ENCODE measurements at places on chromosomes 16 and 17. TPM values are rescaled to one million over a fixed set of nuclear protein-coding genes. Genes with fewer than 3 reads are reported as not detected.
A peak's percentile ranks its signal among the peaks of the same experiment; 100 is the strongest.

DNA sequence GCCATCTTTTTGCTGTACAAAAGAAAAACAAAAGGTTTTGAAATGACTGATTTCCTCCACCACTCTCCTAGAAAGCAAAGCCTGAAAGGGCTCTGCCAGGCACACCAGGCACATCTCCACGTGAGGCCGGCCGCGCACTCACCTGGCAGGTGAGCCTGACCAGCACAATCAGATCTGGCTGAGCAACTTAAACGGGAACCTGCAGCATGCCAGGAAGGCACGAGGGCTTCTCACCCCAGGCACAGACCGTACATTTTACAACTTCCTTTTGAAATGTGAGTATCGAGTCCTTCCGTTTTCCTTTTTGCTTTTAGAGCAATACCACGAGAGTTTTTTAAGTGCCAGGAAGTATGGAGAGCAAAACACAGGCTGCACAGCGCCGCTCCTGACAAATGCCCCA is 22.5 kb downstream of the SLC38A10 start:
- no peak for DNase-seq

DNA sequence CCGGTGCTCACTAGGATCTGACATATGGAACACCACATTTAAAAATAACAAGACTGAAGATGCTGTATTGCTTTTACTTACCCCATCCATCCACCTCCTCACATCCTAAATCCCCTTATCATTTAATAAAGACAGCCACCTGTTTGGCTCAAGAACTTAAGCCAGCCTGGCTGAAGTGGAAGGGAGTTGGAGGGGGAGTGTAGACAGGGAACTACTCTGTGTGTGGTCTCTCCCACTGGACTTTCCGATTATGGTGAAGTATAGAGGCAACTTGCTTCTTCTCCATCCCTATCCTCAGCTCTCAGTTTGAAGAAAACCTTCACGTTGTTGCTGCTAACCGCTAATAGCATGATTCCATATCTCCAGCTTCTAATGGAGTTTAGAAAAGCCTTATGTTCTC is 313.4 kb downstream of the CDH11 start:
- no peak for DNase-seq

- no peak for DNase-seq
Observed at GRCh38 chr16:67989322-67990017, 9.2 kb upstream of the DPEP3 start.

- no peak for DNase-seq
Observed at GRCh38 chr17:74466111-74466827, at the start of gene CD300A. Gene CD300A, plus strand, starts transcription at chr17:74466634. Its CDS starts 70 bp downstream, at chr17:74466704.

DNA sequence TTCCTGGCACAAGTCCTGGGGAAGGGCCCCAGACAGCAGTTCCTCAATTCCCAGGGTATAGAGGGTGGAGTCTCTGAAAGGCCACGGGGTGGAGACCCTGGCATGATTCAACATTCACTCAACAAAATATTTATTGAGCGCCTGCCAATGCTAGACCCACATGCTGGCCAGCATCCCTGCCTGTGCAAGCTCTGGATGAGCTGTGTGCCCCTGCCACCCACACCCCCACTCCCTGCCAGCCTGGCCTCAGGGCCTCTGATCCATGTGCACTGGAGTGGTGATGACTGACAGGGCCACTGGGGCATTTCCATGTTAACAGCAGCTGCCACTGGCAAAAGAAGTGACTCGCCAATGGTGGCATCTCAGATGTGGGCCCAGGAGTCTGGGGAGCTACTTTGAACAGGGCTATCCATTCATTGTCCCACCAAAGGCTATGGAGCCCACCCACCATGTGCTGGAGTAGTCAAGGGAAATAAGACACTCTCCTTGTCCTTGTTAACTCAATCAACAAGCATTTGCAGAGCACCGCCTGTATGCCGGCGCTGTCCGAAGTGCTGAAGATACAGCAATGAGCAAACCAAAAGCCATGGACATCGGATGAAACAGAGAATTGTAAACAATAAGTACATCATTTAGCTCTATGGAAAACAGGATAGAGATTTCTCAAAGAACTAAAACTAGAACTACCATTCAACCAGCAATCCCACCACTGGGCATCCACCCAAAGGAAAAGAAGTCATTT is 3.0 kb upstream of the PRSS22 start:
- DNase-seq: no peak

- DNase-seq: no peak
Observed at GRCh38 chr17:55705847-55706246, 16.8 kb downstream of the TMEM100 start.

- no peak for DNase-seq
Observed at GRCh38 chr16:75948886-75949285, 222.6 kb upstream of the CPHXL start.

GRCh38 chr16:11639008-11639562 is 29.2 kb upstream of the SNN start:
- no peak for DNase-seq

- no peak for DNase-seq
Observed at GRCh38 chr16:14502932-14503741, 126.9 kb downstream of the PARN start.

DNA sequence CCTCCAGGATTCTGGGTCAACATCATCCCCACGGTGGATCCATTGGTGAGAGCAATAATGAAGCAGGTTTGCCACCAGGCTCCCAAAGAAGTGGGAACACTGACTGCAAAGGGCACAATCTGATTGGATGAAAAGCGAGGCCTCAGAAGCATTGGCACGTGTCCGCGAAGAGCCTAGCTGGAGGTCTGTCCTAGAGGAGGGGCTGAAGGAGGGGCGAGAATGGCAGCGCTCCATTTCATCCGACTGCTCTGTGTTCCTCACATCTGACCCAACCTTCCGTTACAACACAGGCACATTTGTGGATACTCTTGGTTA is 79.9 kb downstream of the MRC2 start:
- no peak for DNase-seq

GRCh38 chr16:9061358-9061813 is 30.1 kb upstream of the HAPSTR1 start:
- no peak for DNase-seq

DNA sequence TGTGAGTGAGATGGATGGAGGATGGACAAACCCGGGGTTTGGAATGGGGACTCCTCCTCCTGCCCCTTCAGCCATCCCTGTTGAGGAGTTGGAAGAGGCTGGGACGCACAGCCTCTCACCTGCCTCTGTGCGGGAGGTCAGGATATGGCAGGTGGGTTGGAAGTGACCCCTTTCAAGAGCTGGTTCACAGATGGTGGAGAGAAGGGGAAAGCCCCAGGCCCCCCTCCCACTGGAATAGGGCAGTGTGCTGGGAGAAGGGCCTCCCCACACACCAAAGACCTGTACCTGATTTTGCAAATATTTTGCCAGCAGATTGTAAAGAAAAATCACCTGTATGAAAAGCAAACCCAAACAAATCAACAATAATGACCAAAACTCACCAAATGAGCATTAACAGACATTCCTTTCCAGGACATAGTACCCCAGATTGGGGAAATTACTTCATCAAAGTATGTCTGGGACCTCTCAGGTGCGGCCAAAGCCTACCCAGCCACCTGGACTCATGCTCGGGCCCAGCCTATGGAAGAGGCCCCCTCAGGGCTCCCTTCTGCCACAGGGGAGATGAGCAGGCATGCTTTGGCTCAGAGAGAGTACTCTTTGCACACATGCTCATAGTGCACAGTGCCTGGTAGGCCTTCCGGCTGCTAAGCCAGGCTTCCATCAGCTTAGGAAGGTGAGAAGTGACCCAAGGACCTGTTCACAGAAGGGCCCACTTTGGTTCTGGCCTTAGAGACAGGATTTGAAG is 7.8 kb downstream of the SLC47A2 start:
- peak; percentile 38 for DNase-seq

- DNase-seq: no peak
Observed at GRCh38 chr16:56515665-56516064, 4.2 kb downstream of the BBS2 start.

- no peak for DNase-seq
Observed at GRCh38 chr17:63932721-63933120, 590 bp upstream of the CD79B start.

- no peak for DNase-seq
Observed at GRCh38 chr17:41762841-41763240, 23.7 kb downstream of the JUP start.

DNA sequence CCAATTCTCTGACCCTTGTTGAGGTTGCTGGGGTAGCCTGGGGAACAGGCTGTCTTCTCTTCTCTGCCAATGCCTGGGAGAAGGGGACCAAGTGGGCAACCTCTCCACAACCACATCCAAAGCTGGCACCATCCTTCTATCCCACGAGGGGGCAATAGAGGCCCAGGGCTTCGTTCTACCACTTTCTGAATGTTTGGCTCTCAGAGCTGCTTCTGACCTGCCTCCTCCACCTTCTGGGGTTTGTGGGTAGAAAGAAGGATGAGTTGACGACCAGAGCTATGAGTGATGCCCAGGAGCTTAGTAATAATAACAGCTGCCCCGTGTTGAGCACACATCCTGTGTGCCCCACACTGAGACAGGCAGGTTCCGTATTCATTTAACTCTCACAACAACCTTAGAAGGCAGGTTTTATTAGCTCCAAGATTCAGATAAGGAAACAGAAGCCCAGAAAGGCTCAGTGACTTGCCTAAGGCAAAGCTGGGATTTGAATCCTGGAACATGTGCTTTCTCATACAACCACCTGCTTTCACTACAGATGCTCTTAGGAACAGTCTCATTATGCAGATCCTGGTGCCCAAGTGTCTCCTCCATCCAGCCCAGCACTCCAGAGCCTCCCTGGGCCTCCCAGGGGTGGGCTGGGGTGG is 11.1 kb downstream of the TSPOAP1 start:
- DNase-seq: peak; percentile 62

DNA sequence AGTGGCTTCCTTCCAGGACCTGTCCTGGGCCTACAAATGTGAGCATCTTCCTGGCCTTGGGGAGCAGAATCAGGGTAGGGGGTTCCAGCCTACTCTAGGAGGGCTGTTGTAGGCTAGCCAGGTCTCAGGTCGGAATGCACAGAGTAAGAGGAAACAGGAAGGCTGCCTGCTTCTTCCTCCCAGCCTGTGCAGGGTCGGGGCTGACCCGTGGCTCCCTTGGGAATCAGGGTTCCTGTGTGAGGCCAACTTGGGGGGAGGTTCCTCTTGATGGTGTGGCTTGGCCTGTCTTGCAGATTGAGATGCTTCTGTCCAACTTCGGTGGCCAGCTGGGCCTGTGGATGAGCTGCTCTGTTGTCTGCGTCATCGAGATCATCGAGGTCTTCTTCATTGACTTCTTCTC is 32.3 kb downstream of the SCNN1G start:
- no peak for DNase-seq

GRCh38 chr16:87133112-87133850 is 183.9 kb downstream of the C16orf95 start:
- DNase-seq: no peak

DNA sequence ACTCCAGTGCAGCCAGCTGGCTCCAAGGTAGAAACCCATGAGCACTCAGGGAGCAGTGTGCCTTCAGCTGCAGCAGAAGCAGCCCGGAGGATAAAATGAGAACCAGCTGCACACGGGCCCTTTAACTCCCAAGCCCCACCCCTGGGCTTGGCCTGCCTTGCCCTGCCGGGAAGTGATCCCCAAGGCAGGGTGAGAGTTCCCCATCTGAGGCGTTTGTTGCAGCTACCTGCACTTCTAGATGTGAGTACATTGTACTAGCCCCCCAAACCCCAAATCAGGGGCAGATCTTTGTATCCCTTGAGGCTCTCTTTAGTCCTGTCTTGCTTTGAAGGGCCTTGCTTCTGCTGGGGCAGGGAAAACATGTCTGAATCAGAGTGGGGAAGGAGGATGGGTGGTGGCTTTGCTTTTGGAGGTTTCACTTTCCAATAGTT is at the start of gene MVP:
Gene MVP, plus strand, starts transcription at position 192 of the 431 bp plus-strand sequence. CDS start 10,088 bp downstream, outside the sequence.
- DNase-seq: peak; percentile 39

GRCh38 chr16:77840673-77841501 is 52.5 kb downstream of the VAT1L start:
- DNase-seq: no peak

GRCh38 chr16:3171855-3172593 is 16.0 kb upstream of the OR1F1 start:
- no peak for DNase-seq

- DNase-seq: no peak
Observed at GRCh38 chr17:42809250-42809649, 10.6 kb downstream of the CNTD1 start.

Gene GDPD3
- 1.5 TPM for total RNA-seq

Gene PTX4
- not detected for total RNA-seq

Gene BCO1
- 0.23 TPM for total RNA-seq

Gene CDYL2
- 5.3 TPM for total RNA-seq

Gene HLF
- 0.60 TPM for total RNA-seq

Gene RAB26
- total RNA-seq: 4.3 TPM

Gene C17orf107
- 0.38 TPM for total RNA-seq

All from H1 (cell line).